Endodermal cell (in vitro differentiated cells): ENCODE measurements at places on chromosomes 13 and 19.

- DNase-seq = peak; percentile 95
These were observed 372 bp downstream of the DNAAF3 start for GRCh38 chr19:55165952-55166529.

DNA sequence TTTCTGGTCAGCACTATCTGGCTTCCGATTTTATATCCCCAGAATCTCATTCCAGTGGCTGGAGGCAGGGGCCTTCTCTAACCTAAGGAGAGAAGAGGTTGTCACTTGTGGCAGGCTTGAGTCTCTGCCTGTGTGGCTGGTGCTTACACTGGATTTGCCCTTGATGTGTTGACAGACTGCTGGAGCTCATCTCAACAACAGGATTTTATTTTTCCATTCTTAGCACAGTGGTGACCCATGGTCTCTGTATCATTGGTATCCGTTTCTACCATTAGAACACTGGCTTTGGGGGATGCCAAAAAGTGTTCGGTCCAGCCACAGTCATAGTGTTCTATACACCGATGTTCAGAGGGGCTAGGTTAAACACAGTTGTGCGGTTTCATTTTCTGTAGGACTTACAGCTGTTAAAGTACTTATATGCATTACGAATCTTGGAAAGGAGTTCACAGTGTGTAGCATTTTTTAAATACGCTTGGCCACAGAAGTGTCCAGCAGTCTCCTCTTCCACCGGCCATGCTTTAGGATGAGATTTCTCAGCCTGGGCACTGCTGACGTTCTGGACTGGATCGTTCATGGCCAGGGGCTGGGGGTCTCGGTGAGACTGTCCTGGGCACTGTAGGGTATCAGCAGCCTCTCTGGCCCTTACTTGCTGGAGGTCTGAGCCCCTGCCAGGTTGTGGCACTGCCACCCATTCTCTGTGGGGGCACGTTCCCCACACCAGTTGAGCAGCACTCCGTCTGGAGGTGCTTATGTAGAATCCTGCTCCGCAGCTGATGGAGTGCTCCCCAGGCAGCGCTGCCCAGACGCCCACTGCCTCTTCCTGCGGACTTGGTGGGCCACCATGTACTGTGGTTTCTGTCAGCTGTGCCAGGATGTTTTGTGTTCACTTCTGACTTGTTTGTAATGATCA lies 41.4 kb upstream of the TEX29 start:
- peak; percentile 30 for DNase-seq

DNA sequence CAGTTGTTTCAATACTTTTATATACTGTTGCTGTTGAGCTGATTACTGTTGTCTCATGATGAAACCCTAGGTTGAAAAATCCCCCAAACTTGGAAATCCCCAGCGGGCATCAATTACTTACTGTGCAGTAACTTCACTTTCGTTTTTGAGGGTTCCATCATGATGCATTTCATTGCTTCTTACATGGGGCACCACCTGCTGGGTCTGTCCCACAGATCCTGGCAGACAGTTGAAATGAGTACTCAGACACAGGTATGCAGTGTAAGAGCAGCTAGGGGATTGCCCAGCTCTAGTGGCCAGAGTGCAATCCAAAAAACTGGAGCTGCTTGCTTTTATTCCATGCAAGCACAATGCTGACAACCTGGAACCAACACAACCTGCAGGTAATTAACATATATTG lies 132.5 kb upstream of the ZNF91 start:
- DNase-seq = no peak

GRCh38 chr13:49956131-49956530 lies 20.0 kb upstream of the SPRYD7 start:
- no peak for DNase-seq

DNA sequence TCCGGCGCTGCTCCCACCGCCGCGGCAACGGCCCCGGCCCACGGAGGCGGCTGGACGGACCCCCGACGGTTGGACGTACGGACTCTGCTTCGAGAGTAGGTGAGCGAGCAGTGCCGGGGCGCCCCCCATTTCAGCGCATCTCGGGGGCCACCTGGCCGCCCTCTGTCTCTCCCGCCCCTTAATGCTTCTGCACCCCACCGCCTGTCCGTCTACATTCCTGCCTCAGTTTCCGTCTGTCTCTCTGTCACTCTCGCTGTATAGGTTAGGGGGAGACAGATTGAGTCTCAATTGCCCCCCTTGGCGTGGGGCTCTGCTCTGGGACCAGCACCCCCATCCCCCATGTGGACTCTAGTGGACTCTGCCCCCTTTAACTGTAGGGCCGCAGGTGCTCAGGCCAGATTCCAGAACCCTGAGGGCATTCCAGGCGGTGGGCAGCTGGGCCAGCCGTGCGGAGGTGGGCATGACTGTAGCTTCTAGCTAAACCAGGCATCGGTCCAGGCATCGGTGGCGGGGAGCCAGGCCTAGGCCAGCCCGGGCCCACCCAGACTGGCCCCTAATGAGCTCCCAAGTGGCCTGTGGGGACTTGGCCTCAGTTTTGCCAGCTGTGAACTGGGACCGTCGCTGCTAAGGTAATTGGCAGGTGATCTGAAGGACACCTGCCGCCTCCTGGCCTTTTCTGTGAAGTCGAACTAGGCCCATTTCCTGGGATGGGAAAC lies 373 bp downstream of the TNFAIP8L1 start:
- DNase-seq = no peak

GRCh38 chr19:46042252-46042883 lies 1.6 kb upstream of the IGFL4 start:
- DNase-seq = no peak

- DNase-seq = no peak
These were observed 17.0 kb upstream of the RUBCNL start for GRCh38 chr13:46403851-46404732.

- DNase-seq = peak; percentile 14
These were observed 15.1 kb upstream of the GAS6 start for GRCh38 chr13:113879017-113879416.

DNA sequence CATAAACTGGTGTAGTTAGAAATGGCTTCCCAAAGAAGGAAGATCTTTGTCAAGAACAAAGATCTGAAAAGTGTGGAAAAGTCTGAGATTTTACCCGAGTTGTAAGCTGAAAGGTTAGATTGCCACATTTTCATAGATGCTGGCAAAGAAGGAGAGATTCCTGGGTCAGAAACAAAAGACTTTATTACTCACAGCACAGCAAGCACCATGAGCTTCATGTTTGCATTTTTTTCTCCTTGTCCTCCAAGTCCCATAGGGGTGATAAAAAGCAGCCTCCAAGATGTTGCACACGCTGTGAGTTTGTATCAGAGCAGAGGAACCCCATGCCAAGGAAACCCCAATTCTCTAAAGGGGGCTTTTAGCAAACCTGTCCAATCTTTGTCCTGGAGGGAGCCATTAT lies 29.3 kb downstream of the MZT1 start:
- DNase-seq = no peak

DNA sequence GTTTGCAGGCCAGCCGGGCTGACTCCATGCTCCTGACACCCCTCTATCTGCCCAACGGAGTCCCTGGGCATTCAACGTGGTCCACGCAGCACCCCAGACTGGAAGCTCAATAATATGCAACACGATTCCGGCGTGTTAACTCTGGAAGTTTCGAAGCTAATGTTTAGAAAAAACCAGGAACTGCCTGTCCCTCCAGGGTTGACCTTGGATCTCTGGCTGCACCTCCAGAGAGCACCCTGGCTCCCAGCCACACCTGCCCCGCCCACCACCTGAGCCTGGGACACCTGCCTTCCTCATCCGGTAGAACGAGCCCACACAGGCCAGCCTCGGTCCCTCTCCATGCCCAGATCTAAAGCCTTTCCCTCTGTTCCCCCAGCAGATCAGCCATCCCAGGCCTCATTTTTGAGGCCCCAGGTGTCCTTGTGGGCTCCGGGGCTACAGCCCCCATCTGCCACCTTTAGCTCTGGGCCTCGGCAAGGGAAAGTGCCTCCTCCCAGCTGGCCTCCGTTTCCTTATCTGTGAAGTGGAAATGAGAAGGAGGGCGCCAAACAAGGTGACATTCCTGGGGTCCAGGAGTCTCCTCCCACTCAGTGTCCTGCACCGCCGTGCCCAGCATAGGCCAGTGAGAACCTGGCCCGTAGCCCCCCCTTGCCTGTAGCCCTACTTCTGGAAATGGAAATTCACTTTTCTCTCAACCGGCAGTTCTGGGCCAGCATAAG lies 38.7 kb downstream of the KLF2 start:
- DNase-seq = no peak

DNA sequence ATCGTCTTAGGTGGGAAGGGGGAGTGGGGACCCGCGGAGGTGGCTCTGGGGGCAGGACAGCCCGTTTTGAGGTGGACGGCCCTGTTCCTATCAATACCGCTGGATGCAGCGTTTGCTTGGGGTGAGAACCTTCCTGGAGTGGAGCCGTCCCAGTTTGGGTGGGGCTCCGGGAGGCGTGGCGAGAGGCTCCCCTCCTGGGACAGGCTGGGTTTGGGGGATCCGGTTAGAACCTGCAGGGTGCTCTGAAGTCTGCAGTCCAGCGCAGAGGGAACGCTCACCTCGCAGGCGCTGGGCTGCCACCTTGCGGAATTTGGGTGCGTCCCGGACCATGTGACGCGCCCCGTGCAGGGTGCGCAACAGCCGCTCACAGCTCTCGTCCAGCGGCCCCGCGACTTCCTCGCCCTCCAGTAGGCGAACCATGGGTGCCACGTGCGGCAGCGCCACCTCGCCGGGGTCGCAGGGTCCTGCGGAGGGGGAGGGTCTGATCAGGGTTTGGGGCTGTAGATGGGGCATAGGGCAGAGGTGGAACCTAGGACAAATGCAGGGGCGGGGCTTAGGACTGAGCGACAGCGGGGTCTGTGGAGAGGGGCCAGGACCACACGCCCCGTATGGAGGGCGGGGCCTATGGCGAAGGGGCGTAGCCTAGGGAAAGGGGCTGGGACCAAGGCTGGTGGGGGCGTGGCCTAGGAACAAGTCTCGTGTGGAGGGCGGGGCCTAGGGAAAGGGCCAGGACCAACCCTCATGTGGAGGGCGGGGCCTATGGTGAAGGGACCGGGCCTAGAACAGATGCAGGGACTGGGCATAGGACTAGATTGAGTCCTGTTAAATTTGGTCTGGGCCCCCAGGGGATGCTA lies 13.8 kb downstream of the SH2D3A start:
- DNase-seq = peak; percentile 100

- no peak for DNase-seq
These were observed 20.8 kb downstream of the LAIR2 start for GRCh38 chr19:54523403-54523802.

DNA sequence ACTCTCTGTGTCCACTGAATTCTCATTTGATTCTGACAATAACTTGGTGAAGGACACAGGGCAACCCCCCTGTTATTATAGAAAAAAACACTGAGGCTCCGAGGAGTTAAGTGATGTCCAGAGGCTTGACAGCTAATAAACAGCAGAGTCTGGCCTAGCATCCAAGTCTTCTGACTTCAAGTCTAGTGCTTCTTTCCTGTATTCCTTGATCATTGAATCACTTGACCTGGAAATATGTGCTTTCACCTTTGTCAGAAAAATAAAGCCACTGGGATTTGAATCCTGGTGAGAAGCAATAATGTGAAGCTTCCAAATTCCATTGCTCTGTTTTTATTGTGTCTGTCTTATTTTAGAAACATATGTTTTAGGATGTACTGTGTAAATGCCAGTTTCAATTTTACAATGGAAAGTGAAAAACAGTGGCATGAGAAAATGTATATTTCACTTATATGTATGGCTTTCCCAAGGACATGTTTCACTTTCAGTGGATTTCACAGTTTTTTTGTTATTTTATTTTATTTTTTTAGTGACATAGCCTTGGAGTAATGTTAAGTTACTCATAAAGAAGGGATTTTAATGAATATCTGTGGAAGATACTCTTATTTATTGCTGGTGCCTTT lies 190.2 kb downstream of the GPC6 start:
- DNase-seq = no peak

DNA sequence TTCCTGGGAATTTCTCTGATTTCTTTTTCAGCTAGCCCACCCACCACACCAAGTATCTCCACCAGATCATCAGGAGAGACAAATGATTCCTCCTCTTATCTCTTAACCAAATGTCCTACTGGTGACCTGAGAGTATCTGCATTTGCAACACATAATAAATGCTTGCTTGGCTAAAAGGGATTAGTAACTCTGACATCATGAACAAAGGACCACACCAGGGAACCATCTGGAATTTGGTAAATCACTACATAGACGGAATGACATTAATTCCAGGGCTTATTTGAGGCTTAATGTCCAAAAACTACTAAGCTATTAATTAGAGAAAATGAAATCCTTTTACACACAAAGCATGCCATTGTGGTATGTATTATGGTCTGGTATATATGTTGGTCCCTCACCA lies 139.0 kb downstream of the RAP2A start:
- DNase-seq = no peak

- DNase-seq = peak; percentile 95
These were observed 379 bp upstream of the CDC34 start for GRCh38 chr19:531009-531752.

- DNase-seq = no peak
These were observed 20.4 kb downstream of the RBM26 start for GRCh38 chr13:79385694-79386093.

DNA sequence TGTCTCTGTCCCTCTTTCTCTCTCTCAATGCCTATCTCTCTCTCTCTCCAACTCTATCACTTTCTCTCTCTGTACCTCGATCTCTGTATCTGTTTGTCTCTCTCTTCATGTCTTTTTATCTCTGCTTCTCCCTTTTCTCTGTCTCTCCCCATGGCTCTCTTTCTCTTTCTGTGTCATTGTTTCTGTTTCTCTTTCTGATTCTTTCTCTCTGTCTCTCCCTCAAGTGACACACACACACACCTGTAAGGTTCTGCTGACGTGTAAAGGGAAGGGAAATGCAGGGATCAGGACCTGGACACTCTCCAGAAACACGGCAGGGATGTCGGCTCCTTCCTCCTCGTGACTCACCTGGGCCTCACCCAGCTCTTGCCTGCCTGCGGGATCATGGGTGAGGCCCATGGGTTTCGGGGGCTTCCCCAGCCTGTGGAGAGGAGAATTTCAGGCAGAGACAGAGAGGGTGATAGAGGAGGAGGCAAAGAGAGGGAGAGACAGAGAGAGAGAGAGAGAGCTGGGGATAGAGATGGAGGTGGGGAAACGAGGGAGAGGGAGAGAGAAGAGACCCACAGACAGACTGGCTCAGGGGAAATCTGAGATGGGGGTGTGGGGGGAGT lies 5.4 kb upstream of the PLAUR start:
- DNase-seq = no peak

- DNase-seq = peak; percentile 82
These were observed 565 bp downstream of the KLK10 start for GRCh38 chr19:51018745-51019543.

DNA sequence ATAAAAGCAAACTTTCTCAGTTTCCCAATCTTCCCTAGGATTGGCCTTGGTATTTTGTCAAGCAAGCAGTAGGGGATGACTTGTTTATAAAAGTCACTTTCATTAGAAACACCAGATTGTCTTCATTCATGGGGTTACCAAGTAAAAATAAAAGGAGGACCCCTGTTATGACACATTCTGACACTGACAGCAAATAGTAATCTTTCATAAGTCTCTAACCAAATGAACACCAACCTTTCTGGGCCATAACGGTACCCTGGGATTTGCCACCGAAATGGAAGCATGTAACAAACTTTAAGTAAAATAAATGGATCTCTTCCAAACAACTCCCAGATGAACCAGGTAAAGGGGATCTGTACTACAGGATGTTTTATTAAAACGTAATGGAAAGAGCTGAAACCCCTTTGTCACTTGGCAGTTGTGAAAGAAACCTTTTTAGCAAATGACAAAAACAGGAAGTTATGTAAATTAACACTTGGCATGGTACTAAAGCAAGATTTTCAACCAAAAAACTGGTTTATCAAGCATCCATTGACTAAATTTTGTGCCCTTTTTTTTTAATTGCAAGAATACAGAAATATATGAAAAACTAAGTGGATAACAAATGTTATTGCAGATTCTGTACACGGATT lies 335.6 kb downstream of the RBM26 start:
- no peak for DNase-seq
